ENCODE measurements at places on chromosomes 5 and 9. TPM values are rescaled to one million over a fixed set of nuclear protein-coding genes. Genes with fewer than 3 reads are reported as not detected.

DNA sequence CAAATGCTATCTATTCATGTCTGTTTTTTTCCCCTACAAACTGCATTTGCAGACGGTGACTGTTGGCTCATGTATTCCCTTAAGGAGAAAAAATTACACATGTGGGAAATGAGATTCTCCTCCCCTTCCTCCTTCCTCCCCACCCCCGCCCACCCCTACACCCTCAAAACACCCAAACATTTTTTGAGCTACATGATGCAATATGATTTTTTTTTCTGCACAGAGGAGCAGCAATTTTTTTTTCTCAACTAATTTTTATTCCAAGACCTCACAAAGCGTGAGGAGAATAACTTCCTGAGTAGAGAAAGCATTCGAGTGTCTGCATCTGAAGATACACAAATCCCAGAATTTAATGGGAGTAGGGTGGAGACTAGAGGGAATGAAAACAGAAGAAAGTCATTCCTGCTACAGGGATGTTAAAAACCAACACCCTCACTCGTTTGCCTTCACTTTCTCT lies 118.1 kb downstream of the PRDM6 start:
- no peaks in the 10 kb centered on the region for H3K36me3 ChIP-seq
- DNase-seq = no peak
- no peak overlapping the region for H3K27ac ChIP-seq
- H3K4me3 ChIP-seq = no peak overlapping the region

- H3K4me3 ChIP-seq = no peak overlapping the region
- H3K27me3 ChIP-seq = no peaks in the 10 kb centered on the region
- H3K36me3 ChIP-seq = no peaks in the 10 kb centered on the region
- DNase-seq = no peak
- H3K4me1 ChIP-seq = no peaks in the 10 kb centered on the region
Observed at GRCh38 chr9:117541181-117541580, 126.3 kb upstream of the ASTN2 start.

- H3K27me3 ChIP-seq = no peaks in the 10 kb centered on the region
- H3K27ac ChIP-seq = peak overlapping the region; percentile 2
- peaks cover 8% of the 10 kb centered on the region for H3K4me1 ChIP-seq
- peaks cover 7% of the 10 kb centered on the region for H3K36me3 ChIP-seq
Observed at GRCh38 chr5:168426864-168427172, 59.5 kb upstream of the RARS1 start.

- H3K36me3 ChIP-seq = no peaks in the 10 kb centered on the region
- peaks cover 6% of the 10 kb centered on the region for H3K4me1 ChIP-seq
- no peak overlapping the region for H3K4me3 ChIP-seq
- DNase-seq = peak; percentile 30
Observed at GRCh38 chr9:91530829-91531228, 107.2 kb upstream of the NFIL3 start.

- H3K4me1 ChIP-seq = peaks cover 7% of the 10 kb centered on the region
- no peak overlapping the region for H3K27ac ChIP-seq
- DNase-seq = no peak
- no peaks in the 10 kb centered on the region for H3K27me3 ChIP-seq
Observed at GRCh38 chr5:54804086-54804485, 181.3 kb downstream of the ESM1 start.

GRCh38 chr5:100479079-100479688 lies 56.0 kb upstream of the FAM174A start:
- no peaks in the 10 kb centered on the region for H3K27me3 ChIP-seq
- no peaks in the 10 kb centered on the region for H3K36me3 ChIP-seq
- H3K4me1 ChIP-seq = no peaks in the 10 kb centered on the region
- no peak overlapping the region for H3K4me3 ChIP-seq
- H3K27ac ChIP-seq = no peak overlapping the region

Gene FBP1
- 1.8 TPM for total RNA-seq

Data from Caco-2 (cell line).